Right kidney (tissue), 9 donors: ENCODE measurements at places on chromosomes 4 and X.

GRCh38 chr4:148444296-148445070 is 2.3 kb upstream of the NR3C2 start:
- peak; percentile 78 for DNase-seq

DNA sequence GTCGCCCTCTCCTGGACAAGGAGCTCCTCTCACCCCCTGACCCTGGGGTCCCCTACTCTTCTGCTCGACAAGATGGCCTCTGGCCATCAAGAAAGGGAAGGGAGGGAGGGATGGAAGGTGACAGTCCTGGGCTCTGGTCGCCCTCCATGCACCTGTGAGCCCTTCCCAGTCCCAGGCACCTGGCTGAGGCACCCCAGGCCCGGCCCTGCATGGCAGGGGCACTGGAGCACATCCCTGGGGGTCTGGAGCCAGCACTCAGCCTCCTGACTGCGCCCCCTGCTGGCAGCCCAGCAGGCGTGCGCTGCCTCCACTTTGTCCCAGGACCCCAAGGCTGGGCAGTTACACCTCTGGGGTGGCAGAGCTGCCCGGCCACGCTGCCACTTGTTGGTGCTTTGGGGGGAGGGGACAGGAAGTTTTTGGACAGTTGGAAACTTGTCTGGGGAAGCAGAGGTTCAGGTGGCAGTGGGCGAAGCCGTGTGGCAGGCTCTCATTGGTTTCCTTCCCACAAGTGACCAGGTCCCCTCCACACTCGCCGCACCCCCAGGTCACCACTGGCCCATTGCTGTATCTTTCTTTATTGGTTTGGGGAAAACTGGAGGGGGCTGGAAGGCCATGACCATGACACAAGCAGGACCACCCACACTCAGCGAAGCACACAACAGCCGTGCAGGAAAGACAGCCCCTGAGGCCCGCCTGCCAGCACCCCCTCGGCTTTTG is 4.3 kb downstream of the PNCK start:
- DNase-seq: no peak

DNA sequence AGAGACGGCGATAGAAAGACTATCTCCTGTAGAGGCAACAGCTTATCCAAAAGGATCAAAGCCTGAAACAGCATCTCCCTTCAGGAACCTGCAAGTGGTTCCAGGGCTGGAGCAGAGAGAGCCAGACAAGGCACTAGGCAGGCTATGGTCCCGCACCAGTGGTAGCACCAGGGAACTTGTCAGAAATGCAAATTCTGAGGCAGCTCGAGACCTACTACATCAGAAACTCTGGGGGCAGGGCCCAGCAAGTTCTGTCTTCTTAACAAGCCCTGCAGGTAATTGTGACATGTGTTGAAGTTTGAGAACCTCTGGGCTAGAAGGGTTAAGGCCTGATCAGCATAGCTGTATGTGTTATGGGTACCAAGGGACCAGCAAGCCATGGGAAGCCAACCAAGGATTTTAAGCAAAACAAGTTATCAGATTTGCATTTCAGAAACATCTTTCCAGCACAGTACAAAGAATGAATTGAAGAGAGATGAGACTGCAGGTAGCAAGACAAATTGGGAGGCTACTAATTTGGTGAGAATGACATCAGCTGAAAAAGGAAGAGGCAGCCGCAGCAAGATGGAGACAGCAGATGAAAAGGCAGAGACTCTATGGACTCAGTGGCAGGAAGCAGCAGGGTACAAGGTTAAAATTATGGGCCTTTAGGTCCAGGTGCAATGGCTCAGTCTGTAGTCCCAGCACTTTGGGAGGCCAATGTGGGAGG is 139.7 kb downstream of the TSPAN5 start:
- no peak for DNase-seq

DNA sequence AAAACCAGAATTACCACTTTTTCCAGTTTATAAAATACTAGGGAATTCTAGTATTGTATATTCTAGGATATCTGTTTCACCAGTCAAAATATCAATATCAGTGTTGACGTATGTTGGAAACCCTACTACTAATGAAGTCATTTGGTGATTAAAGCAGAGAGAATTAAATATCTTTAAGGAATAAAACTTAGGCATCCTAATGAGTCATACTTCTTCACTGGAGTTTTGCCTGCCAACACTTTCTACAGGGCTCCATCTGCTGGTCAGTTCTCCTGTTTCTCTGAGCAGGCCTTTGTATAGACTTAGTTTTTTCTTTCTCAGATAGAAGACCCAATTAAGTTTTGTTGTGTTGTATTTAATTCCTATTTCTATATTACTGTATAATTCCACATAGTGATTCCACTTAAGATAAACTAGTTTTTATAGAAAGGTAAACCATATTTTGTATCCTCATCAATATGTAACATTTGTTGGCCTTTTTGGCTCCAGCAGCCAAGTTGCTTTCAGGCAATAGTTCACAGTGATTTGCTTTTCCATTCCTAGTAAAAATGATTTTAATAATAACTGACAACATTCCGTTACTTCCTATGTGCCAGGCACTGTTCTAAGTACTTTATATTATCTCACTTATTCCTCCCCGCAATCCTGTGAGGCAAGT is 3.5 kb downstream of the AP1AR start:
- no peak for DNase-seq

- no peak for DNase-seq
Measured at GRCh38 chrX:110108381-110108821, 105.5 kb downstream of the TMEM164 start.

- no peak for DNase-seq
Measured at GRCh38 chr4:62191451-62192240, 991.5 kb downstream of the ADGRL3 start.

DNA sequence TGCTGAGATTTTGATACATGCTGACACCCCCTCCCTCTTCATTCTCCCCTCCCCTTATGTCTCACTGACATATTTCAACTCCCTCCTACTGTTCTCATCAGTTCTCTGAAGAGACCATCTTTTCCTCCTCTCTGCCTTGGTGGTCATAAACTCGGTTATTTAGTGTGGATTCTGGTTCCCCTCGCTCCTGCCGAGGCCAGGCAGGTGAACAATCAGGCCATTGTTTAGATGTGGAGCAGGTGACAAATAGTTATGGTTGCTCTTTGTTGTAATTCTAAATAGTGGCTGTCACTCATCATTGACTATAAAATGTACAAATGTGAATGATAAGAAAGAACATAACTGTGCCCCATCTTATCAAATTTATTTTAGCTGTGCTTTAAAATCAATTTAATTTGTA is 324.6 kb downstream of the BCOR start:
- DNase-seq: no peak

DNA sequence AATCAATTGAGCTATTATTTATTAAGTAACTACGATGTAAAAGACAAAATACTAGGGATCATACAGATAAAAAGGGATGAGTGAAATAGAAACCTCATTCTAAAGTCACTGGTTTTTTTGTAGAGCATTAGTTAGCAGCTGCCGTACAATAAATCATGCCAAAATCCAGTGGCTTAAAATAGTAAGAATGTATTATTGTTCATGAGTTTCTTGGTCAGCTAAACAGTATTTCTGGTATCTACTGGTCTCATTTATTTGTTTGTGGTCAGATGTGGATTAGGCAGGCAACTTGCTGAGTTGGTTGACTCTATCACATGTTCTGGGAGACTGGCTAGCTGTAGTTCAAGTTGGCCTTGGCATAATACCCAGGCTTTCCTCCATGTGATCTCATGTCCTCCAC is 667.3 kb downstream of the GALNTL6 start:
- no peak for DNase-seq

GRCh38 chr4:80240976-80241375 is 25.5 kb upstream of the FGF5 start:
- no peak for DNase-seq

- DNase-seq: no peak
Measured at GRCh38 chr4:84985952-84986351, 19.5 kb upstream of the WDFY3 start.

DNA sequence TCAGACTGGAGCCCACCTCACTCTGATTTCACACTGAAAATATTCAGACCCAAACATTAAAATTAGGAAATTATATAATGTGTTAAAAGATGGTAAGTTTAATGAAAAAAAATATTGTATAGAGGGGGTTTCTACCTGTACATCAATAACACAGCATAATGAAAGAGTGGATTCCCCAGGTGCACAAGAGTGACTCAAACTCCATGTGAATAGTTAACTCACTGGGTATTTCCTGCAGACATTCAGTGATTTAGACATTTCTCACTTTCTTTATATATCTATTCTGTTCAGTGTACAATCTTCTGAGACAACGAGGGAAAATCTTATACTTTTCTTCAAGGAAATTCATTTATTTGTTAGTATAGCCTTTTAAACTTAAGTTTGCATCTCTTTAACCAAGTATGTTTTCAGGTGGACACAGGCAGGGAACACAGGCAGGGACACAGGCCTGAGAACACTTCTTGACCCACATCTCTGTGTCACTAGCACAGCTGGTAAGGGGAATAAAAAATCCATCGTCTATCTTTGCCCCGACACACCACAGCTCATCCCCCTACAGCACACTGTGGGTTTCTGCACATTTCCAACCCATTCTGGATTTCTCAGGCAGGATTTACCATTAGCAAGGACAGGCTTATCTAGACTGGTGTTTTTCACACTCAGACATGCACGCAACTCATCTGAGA is 525.5 kb upstream of the BOD1L1 start:
- DNase-seq: no peak

- DNase-seq: no peak
Measured at GRCh38 chr4:174591243-174592021, 69.1 kb upstream of the HPGD start.

- no peak for DNase-seq
Measured at GRCh38 chr4:80307774-80308465, 27.6 kb upstream of the CFAP299 start.

GRCh38 chr4:3434881-3435685 is 6.7 kb upstream of the HGFAC start:
- DNase-seq: no peak

DNA sequence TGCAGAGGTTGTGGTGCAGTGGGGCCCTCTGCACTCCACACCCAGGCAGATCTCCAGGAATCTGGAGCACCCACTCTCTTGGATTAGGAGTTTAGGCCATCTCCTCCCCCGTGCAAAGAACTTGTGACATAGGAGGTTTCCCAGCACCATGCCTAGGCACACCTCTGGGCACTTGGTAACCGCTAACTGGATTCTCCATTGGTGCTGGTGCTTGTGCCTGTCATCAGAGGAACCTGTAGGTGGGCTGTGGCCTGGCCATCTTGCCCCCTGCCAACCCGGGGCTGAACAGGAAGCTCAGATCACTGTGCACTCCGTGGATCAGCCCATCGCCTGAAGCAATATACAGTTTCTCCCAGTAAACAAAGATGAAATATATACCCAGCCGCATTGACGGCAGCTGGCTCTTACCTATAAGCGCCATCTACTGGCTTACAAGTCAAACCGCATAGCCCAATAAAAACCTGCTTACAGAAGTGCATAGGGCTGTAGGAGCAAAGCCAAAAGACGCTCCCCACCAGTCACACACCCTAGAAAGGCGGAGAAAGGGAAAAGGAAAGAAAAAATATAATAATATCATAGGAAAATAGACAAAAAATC is 19.1 kb upstream of the TEX13B start:
- no peak for DNase-seq

- DNase-seq: no peak
Measured at GRCh38 chr4:122163767-122164166, 11.6 kb downstream of the BLTP1 start.

DNA sequence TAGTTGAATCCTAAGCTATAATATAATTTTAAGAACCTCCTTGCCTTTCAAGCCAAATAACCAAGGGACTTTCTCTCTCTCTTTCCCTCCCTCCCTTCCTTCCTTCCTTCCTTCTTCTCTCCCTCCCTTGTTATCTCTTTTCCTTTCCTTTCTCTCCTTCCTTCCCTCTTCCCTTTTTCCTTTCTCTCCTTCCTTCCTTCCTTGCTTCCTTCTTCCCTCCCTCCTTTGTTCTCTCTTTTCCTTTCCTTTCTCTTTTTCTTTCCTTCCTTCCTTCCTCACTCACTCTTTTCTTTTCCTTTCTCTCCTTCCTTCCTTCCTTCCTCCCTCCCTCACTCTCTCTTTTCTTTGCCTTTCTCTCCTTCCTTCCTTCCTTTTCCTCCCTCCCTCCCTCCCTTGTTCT is 42.4 kb downstream of the PDGFRA start:
- no peak for DNase-seq

GRCh38 chr4:69832326-69833030 is 27.5 kb downstream of the SULT1E1 start:
- peak; percentile 29 for DNase-seq

GRCh38 chrX:107741404-107741790 is 34.2 kb downstream of the TSC22D3 start:
- no peak for DNase-seq

DNA sequence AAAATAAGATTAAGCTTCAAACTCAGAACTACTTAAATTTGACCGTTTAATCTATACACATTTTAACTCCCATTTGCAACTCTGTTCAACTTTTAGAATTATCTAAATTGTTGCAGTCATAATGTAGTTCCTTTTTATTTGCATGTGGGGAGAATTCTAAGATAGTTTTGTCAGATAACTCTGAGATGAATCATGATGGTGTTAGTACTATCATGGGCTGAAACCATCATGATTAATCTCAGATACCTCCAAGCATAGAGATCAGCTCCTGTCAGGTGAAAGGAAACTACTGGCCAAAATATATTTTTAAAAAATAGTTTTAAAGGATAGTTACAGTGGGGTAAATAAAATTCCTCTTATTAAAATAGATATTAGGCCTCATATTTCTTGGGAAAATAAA is 39.0 kb downstream of the FBXO8 start:
- no peak for DNase-seq

GRCh38 chr4:140163029-140163810 is 9.2 kb upstream of the MAML3 start:
- DNase-seq: no peak

GRCh38 chrX:68196939-68197791 is 236.1 kb downstream of the OPHN1 start:
- no peak for DNase-seq

- DNase-seq: no peak
Measured at GRCh38 chr4:84218031-84218430, 281.1 kb downstream of the NKX6-1 start.

DNA sequence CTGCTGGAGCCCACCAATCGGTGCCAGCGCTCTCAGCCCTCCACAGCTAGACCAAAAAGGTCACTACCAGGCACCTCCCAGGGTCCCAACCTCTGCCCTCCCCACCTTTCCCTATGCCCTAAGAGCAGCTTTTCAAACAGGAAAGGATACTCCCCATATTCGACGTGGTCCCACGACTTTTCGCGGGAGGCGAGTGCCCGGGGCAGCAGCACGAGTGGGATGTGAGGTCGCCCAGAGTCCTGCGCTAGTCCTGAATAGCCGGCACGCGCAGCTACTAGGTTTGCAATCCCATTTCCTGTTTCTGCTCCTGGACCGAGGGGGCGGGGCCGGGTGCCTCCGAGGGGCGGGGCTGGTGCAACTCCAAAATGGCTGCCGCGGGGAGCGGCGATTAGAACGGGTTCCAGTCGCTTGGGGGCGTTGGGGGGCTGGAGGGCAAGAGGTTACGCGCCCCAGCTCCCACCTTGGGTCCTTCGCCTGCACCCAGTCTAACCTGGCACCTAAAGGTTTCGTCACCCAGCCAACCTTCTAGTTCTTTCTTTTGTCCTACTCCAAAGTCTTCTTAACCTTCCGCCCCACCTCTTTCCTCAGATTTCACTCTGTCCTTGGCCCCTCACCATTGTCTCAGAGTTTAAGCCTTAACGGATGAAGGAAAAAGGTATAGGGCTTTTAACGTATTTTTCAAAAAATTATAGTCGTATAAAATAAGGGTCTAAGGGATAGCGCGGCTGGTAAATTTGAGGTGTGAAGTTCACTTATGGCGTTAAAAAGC is 85.0 kb upstream of the TENT5D start:
- peak; percentile 4 for DNase-seq
